Fibroblast of skin of back (primary cell): ENCODE measurements at places on chromosomes 7 and 10.
A peak's percentile ranks its signal among the peaks of the same experiment; 100 is the strongest.

- DNase-seq = peak; percentile 98
Measured at GRCh38 chr10:113326160-113327111, 226.4 kb upstream of the HABP2 start.

GRCh38 chr7:18828260-18828993, 289.0 kb downstream of the TWIST1 start:
- peak; percentile 18 for DNase-seq

- DNase-seq = peak; percentile 62
Measured at GRCh38 chr7:79290841-79291497, 162.5 kb downstream of the MAGI2 start.

- DNase-seq = no peak
Measured at GRCh38 chr10:25078658-25079431, 62.4 kb downstream of the THNSL1 start.

GRCh38 chr7:46791188-46791587, 790.7 kb downstream of the TNS3 start:
- peak; percentile 57 for DNase-seq

- DNase-seq = peak; percentile 89
Measured at GRCh38 chr10:46516660-46517416, 39.6 kb downstream of the GPRIN2 start.
